ENCODE measurements at places on chromosomes 12 and 14.

GRCh38 chr14:90136904-90137303 is 75.1 kb downstream of the KCNK13 start:
- DNase-seq: no peak

- DNase-seq: no peak
Measured at GRCh38 chr14:104966981-104967385, 11.2 kb downstream of the AHNAK2 start.

DNA sequence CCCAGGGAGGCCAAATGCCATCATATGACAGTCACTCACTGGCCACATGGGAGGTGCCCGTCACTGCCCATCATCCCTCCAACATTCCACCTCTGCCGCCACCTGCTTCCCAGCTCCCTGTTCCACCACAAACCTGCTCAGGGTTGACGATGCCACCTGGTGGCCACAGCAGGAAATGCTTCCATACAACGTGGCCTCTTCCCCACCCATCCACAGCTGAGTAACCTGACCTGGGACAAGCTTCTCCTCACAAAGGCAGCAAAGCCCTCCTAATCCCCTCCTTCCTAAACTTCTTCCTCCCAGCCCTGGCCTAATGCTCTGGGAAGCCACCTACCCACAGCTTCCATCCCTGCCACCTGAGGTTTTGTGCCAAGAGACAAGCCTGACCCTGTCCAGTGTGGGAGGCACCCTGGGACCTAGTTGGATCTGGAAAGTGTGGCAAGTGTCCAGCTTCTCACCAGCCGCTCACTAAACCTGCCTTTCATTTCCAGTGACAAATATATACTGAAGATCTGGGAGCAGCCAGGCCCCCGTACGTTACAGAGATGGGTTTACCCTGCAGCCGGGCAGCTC is 4.3 kb downstream of the DEGS2 start:
- DNase-seq: no peak

GRCh38 chr14:85122690-85123089 is 407.3 kb upstream of the FLRT2 start:
- no peak for DNase-seq

GRCh38 chr14:87434680-87435079 is 558.3 kb downstream of the GALC start:
- no peak for DNase-seq

- DNase-seq: no peak
Measured at GRCh38 chr14:51663783-51664326, 12.1 kb downstream of the FRMD6 start.

DNA sequence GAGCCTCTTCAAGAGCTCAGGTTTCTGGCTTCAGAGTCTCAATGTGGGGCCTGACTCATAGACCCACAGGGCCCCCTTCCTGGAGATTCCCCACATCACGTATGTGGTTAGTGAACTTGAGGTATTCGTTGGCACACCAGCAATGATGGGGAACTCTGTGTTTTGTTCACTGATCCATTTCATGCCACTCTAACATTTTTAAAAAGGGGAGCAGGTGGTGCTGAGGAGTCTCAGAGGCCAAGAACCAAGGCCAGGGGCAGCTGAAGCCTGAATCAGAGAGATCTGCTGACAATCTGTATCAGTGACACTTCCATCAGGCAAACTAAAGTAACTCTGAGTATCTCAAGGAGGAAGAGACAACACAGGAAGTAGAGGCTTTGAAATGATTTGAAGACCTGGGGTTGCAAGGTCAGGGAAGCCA is 323.4 kb downstream of the VRK1 start:
- no peak for DNase-seq

- no peak for DNase-seq
Measured at GRCh38 chr14:76203086-76204001, 51.6 kb downstream of the GPATCH2L start.

DNA sequence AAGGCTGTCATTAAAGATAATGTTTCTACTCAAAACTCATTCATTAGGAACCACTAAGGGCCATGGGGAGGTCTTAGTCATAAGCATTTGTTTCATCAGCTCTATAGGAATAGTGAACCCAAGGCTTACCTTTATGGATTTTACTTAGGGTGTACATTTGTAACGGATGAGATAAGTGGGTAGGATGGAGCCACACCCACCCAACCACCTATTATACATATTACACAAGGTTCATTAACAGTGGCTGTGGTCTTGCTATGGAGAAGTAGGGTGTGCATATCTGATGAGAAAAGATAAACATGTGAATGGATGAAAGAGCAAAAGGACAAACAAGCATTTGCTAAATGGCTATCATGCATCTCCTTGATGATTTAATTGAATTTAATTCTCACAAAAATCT is 39.6 kb upstream of the ITPR2 start:
- no peak for DNase-seq

GRCh38 chr12:3205742-3206519 is 128.8 kb downstream of the TSPAN9 start:
- DNase-seq: no peak

GRCh38 chr14:102138961-102139285 is 774 bp upstream of the WDR20 start:
- no peak for DNase-seq

DNA sequence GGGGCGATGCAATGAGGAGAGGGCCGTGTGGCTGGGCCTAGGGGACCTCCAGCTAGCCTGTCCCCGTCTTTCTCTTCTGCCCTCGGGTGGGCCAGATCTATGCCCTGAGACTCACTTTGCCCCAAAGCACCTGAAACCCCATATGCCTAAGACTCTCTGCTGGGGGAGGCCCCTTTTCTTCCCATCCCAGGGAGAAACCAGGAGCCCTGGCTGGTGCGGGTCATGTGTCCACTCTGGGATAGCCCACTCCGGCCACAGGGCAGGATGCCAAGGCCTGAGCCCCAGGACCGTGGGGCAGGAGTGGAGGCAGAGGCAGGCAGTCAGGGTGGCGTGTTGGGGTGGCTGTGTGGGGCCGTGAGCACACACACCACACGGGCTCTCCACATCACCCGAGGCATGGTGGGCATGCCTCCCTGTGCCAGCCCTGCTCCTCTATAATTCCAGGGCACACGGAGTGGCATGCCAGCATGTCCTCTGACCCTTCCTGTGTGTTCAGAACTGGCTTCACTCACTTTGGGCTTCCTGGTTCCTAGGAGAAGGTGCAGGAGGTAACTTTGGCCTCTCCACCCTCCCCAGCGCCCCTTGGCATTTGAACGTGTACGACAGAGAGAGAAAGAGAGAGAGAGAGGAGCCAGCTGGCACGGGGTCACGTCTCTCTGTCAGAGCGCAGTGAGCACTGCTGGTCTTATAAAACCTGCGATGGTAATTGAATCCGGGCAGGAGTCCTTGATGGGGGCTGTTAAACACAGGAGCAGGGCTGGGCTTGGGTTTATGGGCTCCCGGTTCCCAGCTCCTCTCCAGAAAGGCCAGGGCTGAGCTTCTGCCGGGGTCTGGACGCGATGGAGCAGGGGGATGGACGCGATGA is 144.2 kb downstream of the KIF26A start:
- no peak for DNase-seq

- DNase-seq: no peak
Measured at GRCh38 chr12:112236386-112236785, 111.0 kb downstream of the TRAFD1 start.

DNA sequence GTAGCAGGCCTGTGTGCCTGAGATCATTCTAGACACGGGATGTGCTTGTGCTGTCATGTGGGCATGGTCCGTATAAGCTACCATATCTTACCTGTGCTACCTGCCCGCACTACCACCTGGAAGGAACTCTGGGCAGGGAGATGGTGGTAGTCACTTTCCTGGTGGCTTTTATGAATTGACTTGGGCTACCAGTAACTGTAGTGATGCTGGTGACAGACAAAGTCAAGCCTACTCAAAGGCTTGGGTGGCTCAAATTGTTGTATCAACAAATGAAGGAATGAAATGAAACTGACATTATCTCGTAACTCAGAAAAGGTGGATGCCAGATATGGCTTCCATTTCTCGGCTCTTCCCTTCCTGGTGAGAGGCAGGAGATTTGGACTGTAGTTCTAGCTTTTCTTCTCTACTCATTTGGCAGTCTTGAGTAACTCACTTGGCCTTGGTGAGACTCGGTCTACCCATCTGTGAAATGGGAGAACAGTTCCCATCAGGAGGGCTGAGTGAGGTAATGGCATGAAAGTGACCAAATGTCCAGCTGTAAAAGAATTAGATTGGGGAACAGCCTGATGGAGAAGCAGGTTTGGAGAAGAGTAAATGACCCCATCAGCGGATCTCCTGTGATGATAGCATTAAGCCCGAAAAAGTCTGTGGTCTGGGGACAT is 81.3 kb downstream of the NOS1 start:
- DNase-seq: no peak

- DNase-seq: no peak
Measured at GRCh38 chr12:82650627-82651337, 35.9 kb upstream of the TMTC2 start.

GRCh38 chr12:28021704-28022103 is 49.2 kb upstream of the PTHLH start:
- DNase-seq: no peak

- no peak for DNase-seq
Measured at GRCh38 chr12:41362510-41362909, 174.4 kb downstream of the PDZRN4 start.

- no peak for DNase-seq
Measured at GRCh38 chr14:36713960-36714703, 52.5 kb downstream of the PAX9 start.

DNA sequence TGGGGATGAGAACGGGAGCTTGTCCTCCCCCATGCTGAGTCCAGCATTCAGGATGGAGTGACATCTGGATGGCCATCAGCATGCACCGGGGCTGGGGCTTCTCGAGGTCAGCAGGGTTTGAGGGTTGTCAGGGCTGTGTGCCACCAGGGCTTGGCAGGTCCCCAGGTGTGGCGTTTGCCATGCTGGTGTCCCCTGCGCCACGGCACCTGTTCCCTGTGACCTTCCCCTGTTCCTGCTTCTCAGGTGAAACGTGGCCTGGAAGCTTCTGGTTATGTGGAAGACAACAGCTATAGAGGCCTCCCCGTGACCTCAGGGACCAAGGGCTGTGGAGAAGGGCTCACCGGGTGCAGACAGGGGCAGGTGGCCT is 152.4 kb downstream of the KIF26A start:
- DNase-seq: no peak

DNA sequence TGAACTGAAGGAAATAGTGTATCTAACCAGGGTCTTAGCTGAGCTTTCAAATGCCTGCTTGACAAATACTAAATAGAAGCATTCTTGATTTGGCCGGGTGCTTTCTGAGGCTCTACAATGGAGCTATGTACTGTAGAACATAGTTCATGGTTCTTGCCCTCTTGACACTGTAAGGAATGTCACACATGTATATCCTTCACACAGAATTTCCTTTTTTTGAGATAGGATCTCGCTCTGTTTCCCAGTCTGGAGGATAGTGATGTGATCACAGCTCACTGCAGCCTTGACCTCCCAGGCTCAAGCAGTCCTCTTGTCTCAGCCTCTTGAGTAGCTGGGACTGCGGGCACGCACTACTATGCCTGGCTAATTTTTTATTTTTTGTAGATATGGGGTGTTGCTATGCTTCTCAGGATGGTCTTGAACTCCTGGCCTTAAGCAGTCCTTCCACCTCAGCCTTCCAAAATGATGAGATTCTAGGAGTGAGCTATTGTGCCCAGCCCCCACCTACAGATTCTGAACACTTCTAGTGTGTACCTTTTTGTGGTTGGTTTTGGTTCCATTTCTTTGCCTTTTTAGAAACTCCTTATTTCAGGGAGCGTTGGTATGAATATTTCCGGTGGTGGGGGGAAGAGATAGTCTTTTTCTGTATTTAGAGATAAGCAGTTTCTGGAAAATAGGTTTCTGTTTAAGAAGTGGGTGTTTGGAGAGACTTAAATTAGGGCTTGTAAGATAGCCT is 4.2 kb downstream of the MLXIP start:
- no peak for DNase-seq

DNA sequence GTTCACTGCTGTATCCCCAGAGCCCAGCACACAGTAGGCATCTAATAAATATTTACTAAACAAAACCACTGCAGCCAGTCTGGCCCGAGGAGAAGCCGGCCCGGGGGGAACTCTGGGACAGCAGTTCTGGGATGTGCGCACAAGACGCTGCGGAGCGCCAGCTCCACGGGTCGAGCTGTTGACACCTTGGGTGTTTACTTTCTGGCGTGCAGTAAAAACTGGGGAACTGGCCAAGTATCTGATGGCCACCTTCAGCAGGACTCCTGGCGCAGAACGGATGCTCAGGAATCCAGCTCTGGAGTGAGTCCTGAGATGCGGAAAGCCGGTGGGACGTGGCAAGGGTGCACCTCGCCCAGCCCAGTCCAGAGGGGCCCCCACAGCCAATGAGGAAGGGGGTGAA is 65.6 kb downstream of the NCOR2 start:
- DNase-seq: no peak

DNA sequence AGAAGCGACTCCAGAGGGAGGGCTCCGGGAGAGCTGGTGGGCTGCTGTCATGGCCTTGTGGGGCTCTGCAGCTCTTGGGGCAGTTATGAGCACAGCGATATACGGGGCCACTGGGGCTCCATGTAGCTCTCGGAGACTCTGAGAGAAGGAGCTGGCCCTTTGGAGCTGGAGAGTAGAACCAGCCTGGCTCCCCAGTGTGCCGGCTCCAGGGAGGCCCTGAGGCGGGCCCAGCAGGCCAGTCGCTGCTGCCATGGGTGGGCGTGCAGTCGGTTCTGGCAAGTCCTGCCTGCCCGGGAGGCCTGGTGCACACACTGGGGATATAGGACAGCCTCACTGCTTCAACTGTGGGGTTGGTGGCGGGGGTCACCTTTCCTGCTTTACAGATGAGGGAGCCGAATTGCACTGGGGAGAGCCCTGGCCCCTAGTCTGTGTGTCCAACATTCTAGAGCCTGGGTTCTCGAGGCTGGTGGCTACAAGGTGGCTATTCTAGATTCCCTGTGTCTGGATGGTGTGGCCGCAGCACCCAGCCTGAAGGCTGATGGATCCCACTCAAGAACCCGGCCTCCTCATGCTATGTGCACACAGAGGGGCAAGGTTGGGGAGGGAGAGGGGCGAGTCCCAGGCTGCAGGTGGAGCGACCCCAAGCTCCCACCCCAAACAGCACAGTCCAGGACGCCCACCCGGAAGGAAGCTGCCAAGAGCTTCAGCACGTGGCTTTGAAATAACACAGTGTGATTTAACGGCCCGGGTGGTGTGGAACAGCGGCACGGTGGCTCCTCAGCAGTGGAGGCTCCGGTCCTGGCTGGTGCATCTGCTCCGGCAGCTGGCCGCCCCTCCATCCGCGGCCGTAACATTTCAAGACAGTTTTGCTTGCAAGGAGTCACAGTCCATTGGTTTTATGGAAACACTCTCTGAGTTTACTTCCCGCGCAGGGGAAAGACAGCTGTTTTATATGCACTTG is 188.3 kb upstream of the C14orf180 start:
- DNase-seq: no peak

GRCh38 chr12:103850429-103850828 is 9.4 kb upstream of the NT5DC3 start:
- DNase-seq: no peak

Measured in GM18507 (cell line).